ENCODE measurements at places on chromosomes 3 and 15.

DNA sequence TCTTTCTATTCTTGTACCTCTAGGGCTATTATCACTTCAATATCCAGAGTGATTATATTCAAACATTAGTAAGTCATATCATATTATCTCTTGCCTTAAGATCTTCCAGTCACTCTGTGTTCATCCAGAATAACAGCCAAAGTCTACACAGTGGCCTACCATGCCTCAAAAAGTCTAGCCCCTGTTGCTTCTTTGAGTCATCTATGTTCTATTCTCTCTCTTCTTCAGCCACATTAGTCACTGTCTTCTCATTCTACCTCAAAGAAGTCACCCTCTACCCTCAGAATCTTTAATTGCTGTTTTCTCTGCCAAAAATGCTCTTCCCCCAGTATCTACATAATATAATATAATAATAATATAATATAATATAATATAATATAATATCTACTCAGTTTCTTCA is 356.0 kb downstream of the NLGN1 start:
- no peak for DNase-seq

GRCh38 chr15:54640873-54641272 is 555.9 kb downstream of the RSL24D1 start:
- no peak for DNase-seq

DNA sequence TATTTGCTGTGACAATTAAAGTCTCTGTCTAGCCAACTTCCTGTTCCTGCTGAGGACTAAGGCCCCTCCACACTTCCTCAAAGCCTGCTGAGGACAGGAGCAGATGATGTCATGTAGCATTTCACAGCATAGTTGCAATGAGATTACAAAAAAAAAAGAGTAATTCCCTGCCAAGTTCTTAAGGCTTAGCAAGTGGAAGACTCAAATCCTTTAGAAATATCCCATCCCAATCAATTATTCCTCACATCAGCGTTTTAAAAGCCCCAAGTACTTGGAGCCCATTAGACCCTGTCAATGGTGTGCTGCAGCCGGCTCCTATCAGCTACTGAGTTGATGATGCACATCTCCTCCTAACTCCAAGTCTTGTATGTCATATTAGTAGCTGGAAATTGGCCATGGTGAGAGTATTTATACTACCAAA is 51.7 kb downstream of the TRANK1 start:
- DNase-seq, result no peak

DNA sequence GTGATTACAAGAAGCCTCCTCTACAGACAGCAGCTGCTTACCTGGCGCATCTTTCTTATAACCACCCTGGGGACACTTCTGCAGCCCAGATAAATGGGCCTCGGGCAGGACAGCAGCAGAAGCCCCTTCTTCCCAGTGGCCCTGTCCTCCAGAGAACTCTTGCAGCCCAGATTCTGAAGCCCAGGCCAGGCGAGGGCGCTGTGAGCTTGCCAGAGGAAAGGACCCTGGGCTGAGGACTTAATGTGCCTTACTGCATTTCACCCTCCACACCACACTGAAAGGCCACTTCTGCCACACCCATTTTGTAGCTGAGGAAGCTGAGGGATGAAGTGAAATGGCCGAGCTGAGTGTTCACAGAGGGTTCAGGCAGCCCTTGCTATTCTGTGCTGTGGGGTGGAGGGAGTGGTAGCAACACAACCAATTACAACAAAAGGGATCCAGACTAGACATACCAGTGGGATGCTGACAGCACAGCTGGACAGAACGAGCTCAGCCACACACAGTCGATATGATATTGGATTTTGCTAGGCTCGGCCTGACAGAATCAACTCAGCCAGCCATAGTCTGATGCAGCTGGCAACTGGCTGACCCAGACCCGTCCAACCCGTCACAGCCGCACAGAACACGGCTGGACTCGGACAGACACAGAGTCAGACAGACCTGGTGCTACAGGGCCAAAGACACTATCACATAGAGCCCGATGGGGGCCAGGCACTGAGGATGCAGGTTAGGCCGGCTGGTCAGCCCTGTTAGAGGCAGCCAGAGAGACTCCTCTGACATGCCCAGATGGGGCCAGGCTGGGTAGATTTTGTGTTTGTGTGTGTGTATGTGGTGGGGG is 7.3 kb downstream of the ACOX2 start:
- no peak for DNase-seq
